ENCODE measurements at places on chromosomes 4 and X.

GRCh38 chrX:101744085-101744484 lies 84.4 kb upstream of the ARMCX2 start:
- DNase-seq = no peak

GRCh38 chrX:97446298-97446882 lies 562.7 kb downstream of the RPA4 start:
- no peak for DNase-seq

DNA sequence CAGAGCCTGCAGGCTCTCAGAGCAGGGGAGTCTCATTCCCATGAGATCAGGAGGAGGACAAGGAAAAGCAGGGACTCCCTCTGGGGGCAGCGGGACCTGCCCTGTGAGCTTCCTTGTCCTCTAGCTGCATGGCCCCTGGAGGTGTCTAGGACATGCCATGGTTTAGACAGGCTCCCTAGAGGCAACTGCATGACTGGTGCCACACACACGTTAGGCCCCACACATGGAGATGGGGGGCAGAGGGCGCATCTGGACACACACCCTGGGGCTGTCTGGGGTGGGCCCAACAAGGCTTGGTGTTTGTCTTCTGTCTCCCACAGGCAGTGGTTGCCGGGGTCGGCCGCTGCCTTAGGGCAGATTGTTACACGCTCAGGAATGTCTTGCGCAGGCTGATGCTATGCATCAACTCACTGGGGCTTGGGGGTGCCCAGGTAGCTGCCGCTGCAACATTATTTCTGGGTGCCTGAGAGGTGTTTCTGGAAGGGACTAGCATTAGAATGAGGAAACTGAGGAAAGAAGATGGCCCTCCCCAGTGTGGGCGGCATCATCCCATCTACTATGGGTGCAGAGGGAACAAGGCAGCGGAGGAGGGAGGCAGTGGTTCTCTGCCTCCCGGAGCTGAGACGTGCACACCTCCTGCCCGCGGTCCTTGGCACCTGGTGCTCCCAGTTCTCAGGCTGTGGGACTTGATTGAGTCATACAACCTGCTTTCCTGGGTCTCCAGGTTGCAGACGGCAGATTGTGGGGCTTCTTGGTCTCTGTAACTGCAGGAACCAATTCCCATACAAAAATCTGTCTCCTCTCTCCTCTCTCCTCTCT lies 32.1 kb upstream of the GPR78 start:
- DNase-seq = no peak

DNA sequence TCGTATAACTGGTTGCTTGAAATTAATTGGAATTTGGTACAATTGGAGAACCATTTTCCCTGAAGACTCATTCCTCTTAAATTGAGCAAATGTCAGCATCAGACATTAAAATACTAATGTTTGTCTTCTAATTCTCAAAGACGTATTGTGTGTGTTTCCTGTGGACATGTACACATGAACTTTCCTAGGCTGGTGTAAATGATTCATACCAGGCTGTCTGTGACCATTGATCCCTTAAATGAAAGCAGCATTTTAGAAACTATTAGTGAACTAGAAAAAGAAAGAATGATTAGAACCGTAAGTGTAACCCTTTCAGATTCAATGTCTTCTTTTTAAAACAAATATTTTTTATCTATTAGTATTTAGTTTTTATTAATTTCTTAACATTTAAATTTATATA lies 332.9 kb downstream of the PPP3CA start:
- DNase-seq = no peak

DNA sequence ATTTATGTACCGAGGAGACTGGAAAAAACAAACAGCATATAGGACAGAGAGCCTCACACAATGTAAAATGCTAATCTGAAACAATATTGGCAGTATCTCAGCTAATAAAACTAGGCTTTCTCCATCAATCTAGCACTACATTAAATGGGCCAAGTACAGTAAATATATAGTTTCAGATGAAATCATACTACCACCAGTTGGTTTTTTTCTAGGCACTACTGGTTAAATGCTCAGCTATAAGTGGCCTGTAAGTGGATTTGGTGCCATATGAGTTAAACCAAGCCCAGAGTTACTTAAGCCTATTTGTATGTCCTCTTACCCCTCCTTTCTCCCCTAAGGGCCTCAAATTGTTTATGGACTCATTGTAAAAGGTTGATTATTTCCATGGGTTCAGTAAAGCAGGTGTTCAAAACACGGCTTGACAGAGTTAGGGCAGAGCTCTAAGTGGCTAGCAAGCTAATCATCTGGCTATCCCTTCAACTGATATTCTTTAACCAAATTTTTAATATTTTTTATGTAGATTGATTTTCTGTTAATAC lies 57.5 kb downstream of the FAM13A start:
- no peak for DNase-seq

GRCh38 chr4:77819404-77819842 lies 255 bp upstream of the CNOT6L start:
- DNase-seq = peak; percentile 64

DNA sequence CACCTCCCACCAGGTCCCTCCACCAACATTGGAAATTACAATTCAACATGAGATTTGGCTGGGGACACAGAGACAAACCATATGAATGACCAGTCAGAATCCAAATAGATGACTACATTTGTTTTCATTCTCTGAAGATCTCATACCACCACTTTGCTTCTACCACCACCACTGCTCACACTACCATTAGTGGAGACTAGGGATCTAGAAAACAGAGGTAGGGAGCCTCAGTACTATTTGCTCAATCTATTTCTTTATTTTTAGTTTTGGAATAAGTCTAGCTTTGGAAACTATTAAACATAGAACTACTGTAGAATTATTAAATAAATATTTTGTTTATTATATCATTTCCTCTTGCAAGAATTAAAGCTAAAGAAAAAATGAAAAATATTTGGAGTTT lies 727.9 kb downstream of the CCSER1 start:
- DNase-seq = no peak

GRCh38 chr4:54897590-54897989 lies 227.8 kb downstream of the KDR start:
- no peak for DNase-seq

DNA sequence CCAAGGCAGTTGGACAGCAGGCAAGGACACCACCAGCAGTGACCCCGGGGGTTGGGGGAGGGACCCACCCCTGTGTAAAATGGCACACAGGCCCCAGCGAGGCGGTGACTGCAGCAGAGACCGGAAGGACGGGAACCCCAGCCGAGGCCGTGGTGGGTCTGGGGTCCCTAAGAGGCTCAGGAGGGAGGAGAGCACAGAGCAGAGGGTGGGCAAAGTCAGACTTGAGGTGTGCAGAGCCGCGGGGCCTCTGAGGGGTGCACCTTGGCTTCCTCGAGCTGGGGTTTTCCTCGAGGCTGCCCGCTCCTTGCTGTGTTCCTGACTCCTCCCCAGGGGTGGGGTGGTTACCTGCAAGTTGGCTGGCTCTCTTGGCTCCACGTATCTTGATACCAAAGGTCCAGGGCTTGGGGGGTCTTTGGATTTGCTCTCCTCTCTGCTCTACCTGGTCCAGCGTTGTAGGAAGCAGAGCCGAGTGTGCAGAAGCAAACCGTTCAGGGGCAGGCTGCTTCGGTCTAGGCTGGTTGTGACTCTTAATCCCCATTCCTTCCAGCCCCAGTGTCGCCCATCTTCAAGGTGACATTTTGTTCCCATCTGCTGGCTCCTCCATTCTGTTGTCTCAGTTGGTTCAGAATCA lies 37.9 kb upstream of the SORCS2 start:
- no peak for DNase-seq

DNA sequence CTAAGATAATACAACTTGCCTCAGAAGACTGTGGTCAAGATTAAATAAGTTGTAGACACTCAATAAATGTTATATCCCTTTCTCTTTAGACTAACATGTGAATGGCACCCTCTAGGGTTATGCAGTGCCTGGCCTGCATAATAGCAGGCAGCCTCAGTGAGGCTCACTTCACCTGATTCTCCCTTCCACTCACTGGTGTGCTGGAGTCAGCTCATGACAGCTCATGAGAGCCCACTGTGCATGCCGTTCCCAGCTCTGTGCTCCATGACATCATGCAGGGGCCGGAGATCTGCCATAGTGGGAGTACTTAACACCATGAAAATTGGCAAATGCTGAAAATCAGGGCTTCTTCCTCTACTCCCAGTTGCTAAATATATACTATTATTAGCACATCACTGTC lies 64.5 kb downstream of the TEC start:
- DNase-seq = no peak

DNA sequence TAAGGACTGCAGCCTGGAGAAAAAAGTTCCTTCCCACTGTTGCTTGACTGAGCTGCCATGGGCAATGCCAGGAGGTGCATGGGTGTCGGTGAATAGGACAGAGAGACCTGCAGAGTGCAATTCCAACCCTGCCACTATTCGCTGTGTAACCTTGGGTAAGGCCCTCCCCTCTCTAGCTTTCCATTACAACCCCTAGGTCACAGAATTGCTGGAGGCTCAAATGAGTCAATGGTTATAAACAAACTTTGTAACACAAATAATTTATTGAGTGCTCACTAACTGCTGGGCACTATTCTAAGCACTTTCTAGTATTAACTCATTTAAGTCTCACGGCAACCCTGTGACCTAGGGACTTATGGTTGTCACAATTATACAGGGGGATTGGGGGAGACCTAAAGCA lies 37.8 kb downstream of the PJA1 start:
- no peak for DNase-seq

DNA sequence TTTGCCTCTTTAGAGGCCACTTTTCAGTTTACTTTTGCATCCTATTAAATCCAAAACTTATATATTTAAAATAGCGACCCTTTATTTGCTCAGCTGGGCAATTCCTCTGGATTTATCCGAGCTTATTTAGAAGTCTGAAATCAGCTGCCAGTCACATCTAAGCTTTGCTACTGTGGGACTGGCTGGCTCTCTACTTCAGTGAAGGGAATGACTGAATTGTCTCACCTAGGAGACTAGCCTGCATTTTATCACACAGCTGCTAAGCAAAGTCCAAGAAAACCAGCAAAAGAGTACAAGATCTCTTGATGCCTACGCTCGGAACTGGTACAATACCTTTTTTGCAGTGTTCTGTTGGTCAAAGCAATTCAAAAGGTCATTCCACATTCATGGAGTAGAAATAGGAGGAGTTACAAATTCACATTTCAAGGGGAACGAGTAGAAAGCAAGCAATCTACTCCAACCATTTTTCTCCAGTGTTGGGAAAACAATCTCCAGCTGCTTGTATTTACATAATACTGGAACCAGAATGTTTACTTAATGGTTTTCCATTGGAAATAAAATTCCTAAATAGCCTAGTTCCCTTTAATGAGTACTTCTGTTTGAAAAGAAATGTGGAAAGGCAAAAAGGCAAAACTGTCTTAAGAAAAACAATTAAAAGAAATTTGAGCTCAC lies 160.2 kb downstream of the MAGEB5 start:
- no peak for DNase-seq

DNA sequence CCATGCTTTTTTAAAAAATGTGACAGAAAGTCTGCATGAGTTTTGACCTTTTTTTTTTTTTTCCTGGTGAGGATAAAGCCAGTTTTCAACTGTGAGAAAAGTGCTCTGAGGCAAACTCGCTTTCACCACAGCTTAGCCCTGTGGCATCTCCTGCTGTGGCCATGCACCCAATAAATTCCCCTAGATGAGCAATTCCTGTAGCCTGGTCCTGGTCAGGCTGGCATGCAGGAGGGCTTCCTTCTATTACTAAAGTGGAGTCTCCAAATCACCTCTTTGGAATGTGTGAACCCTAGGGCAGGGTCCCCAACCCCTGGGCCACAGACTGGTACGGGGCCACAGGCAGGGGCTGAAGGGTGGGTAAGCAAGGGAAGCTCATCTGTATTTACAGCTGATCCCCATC lies 265.4 kb downstream of the RAPGEF2 start:
- DNase-seq = no peak

- DNase-seq = no peak
Measured at GRCh38 chr4:52915191-52915590, 53.1 kb downstream of the RASL11B start.

DNA sequence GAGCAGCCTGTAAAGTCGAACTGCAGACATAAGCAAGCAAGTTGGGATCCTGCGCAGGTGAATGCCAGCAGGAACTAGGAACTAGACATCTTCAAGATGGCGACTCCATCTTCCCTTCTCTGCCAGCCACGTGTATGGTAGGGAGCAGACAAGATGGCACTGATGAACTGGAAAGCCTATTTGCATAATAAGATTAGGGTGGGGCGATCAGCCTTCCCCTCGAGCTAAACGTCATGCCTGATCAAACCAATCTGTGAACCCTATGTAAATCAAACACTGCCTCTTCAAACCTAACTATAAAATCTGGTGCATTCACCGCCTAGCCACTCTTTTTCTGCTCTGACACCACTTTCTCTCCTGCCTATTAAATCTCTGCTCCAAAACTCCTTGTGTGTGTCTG lies 28.1 kb upstream of the LGI2 start:
- DNase-seq = no peak

- no peak for DNase-seq
Measured at GRCh38 chrX:106894978-106895452, 8.1 kb downstream of the RIPPLY1 start.

DNA sequence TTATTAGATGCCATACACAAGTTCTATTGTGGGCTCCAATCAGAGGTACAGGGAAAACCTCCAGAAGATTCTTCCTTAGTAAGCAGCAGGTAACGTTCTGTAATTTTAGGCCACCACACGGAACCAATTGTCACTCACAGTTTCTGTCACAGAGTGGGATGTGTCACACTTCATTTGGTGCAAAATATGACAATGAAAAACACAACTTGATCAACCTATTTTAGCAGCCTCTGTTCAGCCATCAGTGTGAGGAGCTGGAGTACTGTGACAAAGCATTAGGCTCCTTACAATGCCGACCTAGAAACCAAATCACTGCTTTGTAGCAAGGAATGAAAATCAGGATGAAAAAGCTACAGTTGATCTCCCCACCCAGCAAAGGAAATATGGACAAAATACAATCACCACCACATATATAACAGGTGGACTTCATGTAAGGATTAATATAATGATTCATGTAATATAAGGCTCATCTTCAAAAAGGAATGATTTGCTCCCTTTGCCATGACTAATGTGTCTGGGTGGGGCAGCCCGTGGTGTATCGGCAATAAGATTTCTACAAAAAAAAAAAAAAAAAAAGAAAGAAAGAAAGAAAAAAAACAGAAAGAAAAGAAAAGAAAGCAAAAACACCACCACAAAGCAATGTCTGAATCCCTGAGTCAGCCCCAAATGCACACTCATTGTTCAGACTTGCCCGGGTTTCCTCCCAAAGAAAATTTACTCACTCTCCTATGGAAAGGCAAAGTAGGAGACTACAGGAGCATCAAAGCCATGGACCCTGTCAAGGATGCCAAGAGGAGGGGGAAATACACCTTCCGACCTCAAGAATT lies 36.0 kb downstream of the SLC9A7 start:
- no peak for DNase-seq
